ENCODE measurements at places on chromosomes 6 and 20. TPM values are rescaled to one million over a fixed set of nuclear protein-coding genes. Genes with fewer than 3 reads are reported as not detected.

Gene ADGRB3
- total RNA-seq: 13.9 TPM

Gene DACT2
- 7.4 TPM for total RNA-seq

Gene HSPA1L
- total RNA-seq: 1.7 TPM

Gene NTSR1
- total RNA-seq: 0.71 TPM

Gene SEC63
- 154 TPM for total RNA-seq

Gene TOX2
- 0.94 TPM for total RNA-seq

DNA sequence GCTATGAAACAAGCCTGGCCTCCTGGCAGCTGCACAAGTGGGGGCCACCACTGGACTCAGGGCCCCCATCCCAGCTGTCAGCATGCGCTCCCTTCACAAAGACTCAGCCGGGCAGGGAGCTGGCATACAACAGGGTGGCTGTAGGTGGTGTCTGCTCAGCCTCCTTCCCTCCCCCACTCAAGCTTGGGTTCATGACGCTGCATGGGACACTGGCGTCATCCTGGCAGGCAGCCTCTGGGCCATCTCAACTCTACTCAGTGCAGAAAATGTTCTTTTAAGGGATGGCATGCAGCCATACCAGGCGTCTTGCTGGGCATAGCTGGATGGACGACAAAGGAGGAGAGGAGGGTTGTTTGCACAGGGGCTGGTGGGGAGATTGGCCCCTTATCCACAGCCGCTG, 30.5 kb downstream of the SAYSD1 start:
- H3K4me3 ChIP-seq: no peak overlapping the region
- H3K4me1 ChIP-seq: no peaks in the 10 kb centered on the region
- H3K27me3 ChIP-seq: peaks cover 78% of the 10 kb centered on the region
- H3K27ac ChIP-seq: no peak overlapping the region

DNA sequence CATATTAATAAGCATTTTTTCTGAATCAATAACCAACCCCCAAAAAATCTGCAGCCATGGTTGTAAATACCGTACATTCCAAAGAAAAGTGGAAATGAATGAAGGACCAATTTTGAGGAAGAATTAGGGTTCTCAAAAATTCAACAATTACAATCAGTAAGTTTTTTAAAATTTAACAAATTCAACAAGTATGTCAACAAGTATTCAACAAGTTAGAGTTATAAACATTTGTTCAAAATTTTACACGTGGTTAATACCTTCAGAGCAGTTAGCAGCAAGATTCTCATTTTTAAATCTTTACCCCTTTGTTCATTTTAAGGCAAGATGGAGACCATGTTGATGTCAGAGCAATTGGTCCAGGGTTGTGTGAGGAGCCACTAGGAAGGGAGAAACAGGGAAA, 27.6 kb upstream of the ANKEF1 start:
- H3K27ac ChIP-seq: no peak overlapping the region
- H3K27me3 ChIP-seq: peaks cover 6% of the 10 kb centered on the region
